Globus pallidus (tissue), 1 donor: ENCODE measurements at places on chromosomes 12 and 14.

- DNase-seq: no peak
These were observed 9.8 kb downstream of the CHGA start for GRCh38 chr14:92932448-92933395.

DNA sequence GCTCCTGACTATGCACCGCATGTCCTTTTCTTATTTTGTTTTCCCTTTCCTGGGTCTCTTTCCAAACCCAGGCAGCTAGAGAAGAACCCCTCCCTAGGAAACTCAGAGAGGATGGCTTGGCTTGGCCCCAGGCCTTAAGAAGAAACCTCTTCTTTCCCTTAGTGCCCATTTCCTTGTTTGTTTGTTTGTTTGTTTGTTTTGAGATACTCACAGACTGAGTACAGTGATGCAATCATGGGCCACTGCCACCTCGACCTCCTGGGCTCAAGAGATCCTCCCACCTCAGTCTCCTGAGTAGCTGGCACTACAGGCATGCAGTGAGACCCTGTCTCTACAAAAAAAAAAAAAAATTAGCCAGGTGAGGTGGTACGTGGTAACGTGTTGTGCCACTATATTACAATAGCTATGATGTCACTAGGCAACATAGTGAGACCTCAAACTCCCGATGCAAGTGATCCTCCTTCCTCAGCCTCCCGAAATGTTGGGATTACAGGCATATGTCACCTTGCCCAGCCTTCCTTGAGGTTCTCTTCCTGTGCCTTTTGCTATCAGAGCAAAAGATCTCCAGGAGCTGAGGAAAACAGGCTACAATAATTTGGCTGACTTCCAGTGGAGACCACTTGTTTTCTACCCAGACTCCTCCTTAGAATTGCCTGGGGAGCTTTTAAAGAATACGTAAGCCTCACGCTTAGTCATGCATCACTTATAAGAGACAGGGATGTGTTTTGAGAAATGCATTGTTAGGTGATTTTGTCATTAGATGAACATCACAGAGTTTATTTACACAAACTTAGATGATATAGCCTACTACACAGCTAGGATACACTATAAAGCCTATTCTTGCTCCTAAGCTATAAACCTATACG is 34.5 kb upstream of the LGALS3 start:
- no peak for DNase-seq

- DNase-seq: no peak
These were observed 6.7 kb upstream of the FITM1 start for GRCh38 chr14:24123424-24124417.

- no peak for DNase-seq
These were observed 103.7 kb downstream of the SCAF11 start for GRCh38 chr12:45886685-45887084.
